ENCODE measurements at places on chromosomes 4 and X. TPM values are rescaled to one million over a fixed set of nuclear protein-coding genes. Genes with fewer than 3 reads are reported as not detected.

PDE6B gene
- not detected for total RNA-seq

ADAM29 gene
- not detected for total RNA-seq

DNA sequence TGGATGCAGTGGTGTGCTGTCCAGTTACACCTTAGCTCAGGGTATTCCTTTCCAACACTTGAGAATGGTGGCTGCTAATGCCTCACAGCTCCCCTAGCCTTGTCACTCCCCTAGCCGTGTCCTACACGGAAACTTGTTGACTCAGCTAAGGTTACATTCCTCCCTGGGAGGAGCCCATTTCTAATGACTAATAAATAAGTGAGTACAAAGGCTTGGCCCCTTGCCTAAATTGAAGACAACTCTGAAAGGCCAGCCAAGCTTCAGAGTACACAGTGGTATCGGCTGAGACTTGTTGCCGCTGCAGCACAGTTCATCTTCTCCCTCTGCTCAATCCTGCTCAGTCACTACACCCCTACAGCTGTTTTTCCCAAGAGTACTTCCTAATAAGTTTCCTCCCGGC lies 21.2 kb upstream of the SLC25A31 start:
- H3K27ac ChIP-seq: no peak overlapping the region
- H3K4me3 ChIP-seq: no peak overlapping the region
- H3K27me3 ChIP-seq: no peaks in the 10 kb centered on the region
- H3K36me3 ChIP-seq: no peaks in the 10 kb centered on the region
- peaks cover 3% of the 10 kb centered on the region for H3K4me1 ChIP-seq

- H3K4me3 ChIP-seq: no peak overlapping the region
- no peaks in the 10 kb centered on the region for H3K27me3 ChIP-seq
- H3K4me1 ChIP-seq: peaks cover 9% of the 10 kb centered on the region
- no peaks in the 10 kb centered on the region for H3K36me3 ChIP-seq
These were observed 65.6 kb downstream of the RAB40A start for GRCh38 chrX:103453655-103454054.

ETNPPL gene
- total RNA-seq: not detected

- H3K27ac ChIP-seq: no peak overlapping the region
- no peaks in the 10 kb centered on the region for H3K36me3 ChIP-seq
- no peak overlapping the region for H3K4me3 ChIP-seq
- peaks cover 17% of the 10 kb centered on the region for H3K27me3 ChIP-seq
- H3K4me1 ChIP-seq: peaks cover 26% of the 10 kb centered on the region
These were observed 6.2 kb downstream of the SORCS2 start for GRCh38 chr4:7198440-7199128.

DNA sequence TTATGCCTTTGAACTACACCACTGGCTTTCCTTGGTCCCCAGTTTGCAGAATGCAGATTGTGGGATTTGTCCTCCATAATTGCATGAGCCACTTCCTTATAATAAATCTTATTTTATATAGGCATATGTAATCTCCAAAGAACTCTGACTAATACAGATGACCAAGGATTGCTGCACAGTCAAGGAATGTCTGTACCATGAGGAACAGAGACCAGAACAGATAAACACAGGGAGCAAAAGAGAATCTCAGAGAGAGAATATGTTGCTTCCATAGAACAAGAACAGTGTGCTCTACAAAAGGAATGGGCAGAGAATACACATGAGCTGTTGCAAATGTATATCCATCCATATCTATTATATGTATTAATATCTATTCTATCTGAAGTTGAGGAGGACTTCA lies 111.1 kb downstream of the ADRA2C start:
- no peaks in the 10 kb centered on the region for H3K36me3 ChIP-seq
- peaks cover 62% of the 10 kb centered on the region for H3K27me3 ChIP-seq
- H3K27ac ChIP-seq: no peak overlapping the region
- peaks cover 4% of the 10 kb centered on the region for H3K4me1 ChIP-seq
